ENCODE measurements at places on chromosomes 5 and 9. TPM values are rescaled to one million over a fixed set of nuclear protein-coding genes. Genes with fewer than 3 reads are reported as not detected.

CDH12 gene
- total RNA-seq: not detected

DNA sequence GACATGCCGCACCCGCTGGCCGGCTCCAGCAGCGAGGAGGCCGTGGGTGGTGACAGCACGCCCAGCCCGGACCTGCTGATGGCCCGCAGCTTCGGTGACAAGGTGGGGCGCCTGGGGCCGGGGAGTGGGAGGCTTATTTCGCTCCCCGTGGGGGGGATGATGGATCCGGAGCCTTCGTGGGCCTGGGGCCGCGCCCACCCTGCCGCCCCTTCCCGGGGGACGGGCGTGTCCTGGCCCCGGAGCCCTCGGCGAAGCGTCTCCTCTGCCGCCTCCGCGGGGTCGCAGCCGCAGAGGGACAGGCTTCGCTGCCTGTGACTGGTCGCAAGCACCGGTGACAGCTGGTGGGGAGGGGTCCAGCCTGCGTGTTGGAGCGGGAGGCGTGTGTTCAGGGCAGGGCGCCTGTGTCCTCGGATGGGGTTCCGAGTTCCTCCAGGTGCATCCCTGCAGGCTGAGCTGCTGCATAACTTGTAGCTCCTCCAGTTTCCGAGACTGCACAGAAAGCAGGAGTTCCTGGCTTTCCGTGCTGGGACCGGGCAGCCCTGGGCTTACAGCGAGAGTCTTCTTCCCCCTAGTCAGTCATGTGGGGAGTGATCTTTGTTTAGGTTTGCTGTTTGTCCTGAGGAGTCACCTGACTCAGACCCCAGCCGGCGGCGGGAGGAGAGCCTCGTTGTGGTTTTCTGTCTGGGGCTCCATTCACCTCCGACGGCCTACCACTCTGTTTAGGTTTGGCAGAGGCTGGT lies 666 bp downstream of the SNX30 start:
- DNase-seq: peak; percentile 51

DNA sequence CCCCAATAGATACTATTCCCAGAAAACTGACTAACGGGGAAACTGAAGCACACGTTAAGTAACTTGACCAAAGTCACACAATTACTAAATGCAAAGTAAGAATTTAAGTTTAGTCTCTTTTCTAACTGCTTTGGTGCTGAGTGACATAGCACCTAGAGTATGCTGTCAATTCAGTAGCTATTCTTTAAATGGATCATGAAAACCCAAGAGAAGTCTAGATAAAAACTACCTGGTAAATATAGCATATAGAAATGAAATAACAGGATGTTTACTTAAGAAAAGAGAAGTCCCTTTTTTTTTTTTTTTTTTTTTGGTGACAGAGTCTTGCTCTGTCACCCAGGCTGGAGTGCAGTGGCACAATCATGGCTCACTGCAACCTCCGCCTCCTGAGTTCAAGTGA lies 129.2 kb downstream of the PDE4D start:
- DNase-seq: no peak

GRCh38 chr5:103598997-103599566 lies 36.5 kb upstream of the NUDT12 start:
- no peak for DNase-seq

- no peak for DNase-seq
Measured at GRCh38 chr9:26650325-26650724, 242.3 kb downstream of the CAAP1 start.

Data from activated CD4-positive, alpha-beta T cell treated with anti-CD3 and anti-CD28 coated beads, Interleukin-2, amount 10 ng/mL, durations not matched to agents 7 days and 5 days (primary cell).